ENCODE measurements at places on chromosomes 2 and 18. TPM values are rescaled to one million over a fixed set of nuclear protein-coding genes. Genes with fewer than 3 reads are reported as not detected.

CNTNAP5 gene
- total RNA-seq = not detected

GRCh38 chr2:6011921-6012320, 319.7 kb downstream of the SOX11 start:
- H3K27me3 ChIP-seq = no peaks in the 10 kb centered on the region
- H3K36me3 ChIP-seq = no peaks in the 10 kb centered on the region
- no peak for DNase-seq
- H3K4me1 ChIP-seq = no peaks in the 10 kb centered on the region
- H3K4me3 ChIP-seq = no peak overlapping the region

NAT8 gene
- not detected for total RNA-seq

DNA sequence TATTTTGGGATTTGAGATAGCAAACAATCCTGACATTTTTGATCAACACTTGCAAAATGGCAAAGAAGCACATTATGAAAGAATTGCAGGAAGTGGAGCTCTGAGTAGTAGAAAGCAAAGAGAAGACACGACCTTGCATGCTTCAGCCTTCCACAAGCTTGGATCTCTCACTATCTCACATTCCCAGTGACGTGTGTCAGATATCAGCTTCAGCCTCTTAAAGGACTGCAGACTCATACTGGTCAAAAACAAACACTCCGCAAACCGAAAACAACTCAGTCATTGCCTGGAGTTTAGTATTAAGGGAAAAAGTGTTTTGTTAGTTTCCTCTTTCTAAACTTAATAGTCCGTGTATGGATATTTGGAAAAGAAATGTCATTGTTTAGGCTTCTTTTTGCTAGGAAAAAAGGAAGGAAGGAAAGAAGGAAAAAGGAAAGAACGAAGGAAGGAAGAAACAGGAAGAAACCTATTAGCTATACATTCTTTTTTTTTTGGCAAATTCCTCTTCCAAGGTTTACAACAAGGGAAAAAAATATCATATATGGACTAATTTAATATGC, 32.6 kb upstream of the SLC40A1 start:
- no peak for DNase-seq
- H3K27me3 ChIP-seq = peaks cover 5% of the 10 kb centered on the region
- H3K27ac ChIP-seq = no peak overlapping the region
- H3K4me1 ChIP-seq = peaks cover 3% of the 10 kb centered on the region
- H3K36me3 ChIP-seq = no peaks in the 10 kb centered on the region

ZAP70 gene
- 234 TPM for total RNA-seq

NDUFV2 gene
- total RNA-seq = 329 TPM

DNA sequence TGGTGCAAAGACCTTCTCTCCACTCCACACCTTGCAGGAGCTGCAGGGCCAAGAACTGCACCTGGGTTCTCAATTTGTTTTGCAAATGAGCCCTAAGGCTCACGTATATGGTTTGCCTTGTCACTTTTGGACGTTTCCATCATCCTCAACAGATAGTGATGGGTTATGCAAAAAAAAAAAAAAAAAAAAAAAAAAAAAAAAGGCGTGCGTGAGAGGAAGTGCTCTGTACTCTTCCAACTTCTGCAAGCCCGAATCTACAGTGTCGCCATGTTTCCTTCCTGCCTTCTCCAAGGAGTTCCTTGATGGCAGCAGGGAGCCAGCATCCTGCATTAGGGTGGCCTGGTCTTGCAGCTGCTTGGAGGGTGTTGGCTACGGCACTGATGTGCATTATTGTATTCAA, 4.0 kb upstream of the INHBB start:
- H3K27ac ChIP-seq = no peak overlapping the region
- no peak overlapping the region for H3K4me3 ChIP-seq
- DNase-seq = no peak

DNA sequence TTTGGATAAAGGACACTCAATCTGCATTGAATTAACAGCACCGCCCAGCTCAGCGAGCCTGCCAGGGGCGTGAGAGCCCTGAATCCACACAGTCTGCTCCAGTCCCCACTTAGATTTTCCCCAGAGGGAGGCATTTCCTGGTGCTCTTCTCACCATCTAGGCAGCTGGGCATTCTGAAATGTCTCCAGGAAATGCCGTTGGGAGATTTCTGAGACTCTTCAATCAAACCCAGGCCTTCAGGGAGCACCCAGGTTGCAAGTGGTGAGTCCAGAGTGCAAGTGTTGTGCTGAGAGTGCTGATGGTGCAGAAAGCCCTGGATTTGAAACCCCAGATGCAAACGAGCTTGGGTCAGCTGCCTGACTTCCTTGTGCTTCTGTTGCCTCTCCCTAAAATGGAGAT, 23.4 kb upstream of the TMEM37 start:
- no peaks in the 10 kb centered on the region for H3K36me3 ChIP-seq
- no peak overlapping the region for H3K4me3 ChIP-seq
- H3K4me1 ChIP-seq = no peaks in the 10 kb centered on the region
- no peak for DNase-seq
- peaks cover 6% of the 10 kb centered on the region for H3K27me3 ChIP-seq

GRCh38 chr2:15750433-15750814, 158.8 kb downstream of the DDX1 start:
- H3K36me3 ChIP-seq = no peaks in the 10 kb centered on the region
- DNase-seq = no peak
- H3K27me3 ChIP-seq = peaks cover 1% of the 10 kb centered on the region
- H3K4me3 ChIP-seq = no peak overlapping the region
- no peak overlapping the region for H3K27ac ChIP-seq

DNA sequence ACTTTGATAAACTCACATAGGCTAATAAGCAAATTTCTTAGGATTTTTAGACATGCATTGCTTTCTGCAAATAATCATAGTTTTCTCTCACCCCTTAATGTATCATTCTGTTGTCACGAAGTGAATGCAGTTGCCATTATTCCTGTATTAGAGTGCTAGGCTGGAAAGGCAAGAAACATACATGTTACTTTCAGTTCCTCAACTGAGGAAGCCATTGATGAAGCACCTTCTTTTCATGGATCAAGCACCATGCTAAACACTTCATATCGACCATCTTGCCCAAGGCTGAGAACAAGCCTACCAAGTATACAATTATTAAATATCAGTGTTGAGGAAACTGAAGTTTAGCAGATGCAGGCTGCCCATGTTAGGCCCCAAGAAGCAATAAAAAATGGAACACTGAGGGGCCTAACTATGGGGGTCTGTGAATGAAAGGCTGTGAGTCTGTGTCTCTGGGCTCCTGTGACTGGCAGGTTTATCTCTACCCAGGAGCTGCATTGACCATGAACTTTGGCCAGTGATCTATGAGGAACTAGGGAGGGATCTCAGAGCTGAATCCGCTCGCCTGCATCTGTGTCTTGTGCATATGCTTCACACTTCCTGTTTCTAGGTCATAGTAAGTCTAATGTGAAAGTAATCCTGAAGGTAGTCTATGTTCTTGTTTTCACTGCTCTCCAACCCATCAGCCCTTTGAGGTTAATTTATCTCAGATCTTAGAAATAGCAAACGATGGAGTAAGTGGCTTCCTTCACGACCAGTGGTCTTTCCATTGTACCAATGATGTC, 16.0 kb upstream of the TSPYL6 start:
- no peak overlapping the region for H3K4me3 ChIP-seq
- peaks cover 5% of the 10 kb centered on the region for H3K4me1 ChIP-seq
- no peak overlapping the region for H3K27ac ChIP-seq
- H3K27me3 ChIP-seq = no peaks in the 10 kb centered on the region
- H3K36me3 ChIP-seq = no peaks in the 10 kb centered on the region
- DNase-seq = no peak

DNA sequence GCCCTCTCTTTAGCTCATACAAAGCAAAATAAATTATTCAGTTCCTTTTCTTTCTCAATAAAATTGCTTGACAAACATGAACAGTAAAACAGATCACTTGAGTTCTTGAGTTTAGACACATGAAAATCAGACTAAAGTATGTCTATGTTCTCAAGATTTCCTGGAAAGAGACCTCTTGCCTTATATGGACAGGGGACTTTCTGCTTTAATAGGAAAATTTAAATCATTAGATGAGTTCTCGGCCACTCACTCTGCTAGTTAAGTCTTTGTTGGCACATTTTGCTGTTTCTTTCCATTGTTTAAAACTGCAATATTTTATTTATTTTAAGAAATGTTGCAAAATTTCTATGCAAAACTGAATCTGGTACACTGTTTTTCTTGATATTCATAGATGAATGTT, 207.8 kb downstream of the RND3 start:
- H3K27me3 ChIP-seq = no peaks in the 10 kb centered on the region
- no peak overlapping the region for H3K27ac ChIP-seq
- no peaks in the 10 kb centered on the region for H3K4me1 ChIP-seq
- no peak for DNase-seq

DNA sequence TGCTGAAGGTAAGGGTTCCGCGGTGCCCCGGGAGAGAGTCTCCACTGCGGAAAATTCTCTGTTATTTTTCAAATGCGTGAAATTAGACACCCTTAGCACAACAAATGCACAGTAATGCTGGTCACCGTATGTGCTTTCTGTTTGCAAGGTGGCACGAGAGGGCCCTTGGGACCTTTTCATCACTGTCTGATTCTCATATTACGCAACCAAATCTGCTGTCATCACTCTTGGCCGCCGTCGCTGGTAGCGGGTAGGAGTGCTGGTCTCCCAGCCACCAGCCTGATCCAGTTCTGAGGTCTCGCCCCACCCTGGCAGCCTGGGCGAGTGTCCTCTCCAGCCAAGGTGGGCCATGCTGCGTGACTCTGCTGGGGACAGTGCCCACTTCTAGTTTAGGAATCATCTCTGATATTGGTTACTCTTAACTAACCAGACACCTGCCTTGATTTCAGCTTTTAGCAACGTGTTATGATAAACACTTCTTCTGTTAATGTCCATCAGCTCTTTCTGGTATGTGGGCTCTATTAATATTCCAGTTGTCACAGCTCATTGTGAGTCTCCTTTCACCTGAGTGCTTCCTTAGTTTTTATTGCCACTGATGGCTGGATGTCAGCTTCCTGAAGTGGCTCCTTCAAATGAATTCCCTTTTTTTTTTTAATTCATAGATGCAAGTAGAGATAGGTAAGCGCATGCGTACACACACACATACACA, 199.4 kb downstream of the GBX2 start:
- H3K27ac ChIP-seq = no peak overlapping the region
- peaks cover 8% of the 10 kb centered on the region for H3K27me3 ChIP-seq
- no peak overlapping the region for H3K4me3 ChIP-seq
- no peak for DNase-seq
- H3K36me3 ChIP-seq = no peaks in the 10 kb centered on the region
- H3K4me1 ChIP-seq = no peaks in the 10 kb centered on the region

- peaks cover under 1% of the 10 kb centered on the region for H3K27me3 ChIP-seq
- H3K27ac ChIP-seq = no peak overlapping the region
- DNase-seq = no peak
- peaks cover 20% of the 10 kb centered on the region for H3K4me1 ChIP-seq
These were observed 79.8 kb upstream of the RNF152 start for GRCh38 chr18:61972389-61973264.

- H3K4me3 ChIP-seq = no peak overlapping the region
- H3K27ac ChIP-seq = no peak overlapping the region
- no peaks in the 10 kb centered on the region for H3K4me1 ChIP-seq
These were observed 318.2 kb downstream of the CBLN2 start for GRCh38 chr18:72225958-72226357.

GRCh38 chr2:26979741-26980140, 9.3 kb downstream of the MAPRE3 start:
- peaks cover 29% of the 10 kb centered on the region for H3K27me3 ChIP-seq
- no peak for DNase-seq
- H3K4me3 ChIP-seq = no peak overlapping the region
- H3K36me3 ChIP-seq = no peaks in the 10 kb centered on the region
- H3K27ac ChIP-seq = no peak overlapping the region

- peaks cover 15% of the 10 kb centered on the region for H3K4me1 ChIP-seq
- DNase-seq = no peak
- no peaks in the 10 kb centered on the region for H3K36me3 ChIP-seq
- H3K4me3 ChIP-seq = no peak overlapping the region
- H3K27ac ChIP-seq = no peak overlapping the region
- no peaks in the 10 kb centered on the region for H3K27me3 ChIP-seq
These were observed 94.5 kb upstream of the UPP2 start for GRCh38 chr2:158006961-158007719.

- no peaks in the 10 kb centered on the region for H3K27me3 ChIP-seq
- no peak for DNase-seq
- no peaks in the 10 kb centered on the region for H3K36me3 ChIP-seq
- H3K4me3 ChIP-seq = no peak overlapping the region
- H3K4me1 ChIP-seq = no peaks in the 10 kb centered on the region
- H3K27ac ChIP-seq = no peak overlapping the region
These were observed 417.0 kb downstream of the ZNF521 start for GRCh38 chr18:24935008-24935407.

SGO2 gene
- 32.3 TPM for total RNA-seq

PARD6G gene
- total RNA-seq = 0.23 TPM

GRCh38 chr2:235876099-235876679, 292.0 kb downstream of the GBX2 start:
- no peak overlapping the region for H3K27ac ChIP-seq
- H3K4me1 ChIP-seq = no peaks in the 10 kb centered on the region
- H3K4me3 ChIP-seq = no peak overlapping the region

DNA sequence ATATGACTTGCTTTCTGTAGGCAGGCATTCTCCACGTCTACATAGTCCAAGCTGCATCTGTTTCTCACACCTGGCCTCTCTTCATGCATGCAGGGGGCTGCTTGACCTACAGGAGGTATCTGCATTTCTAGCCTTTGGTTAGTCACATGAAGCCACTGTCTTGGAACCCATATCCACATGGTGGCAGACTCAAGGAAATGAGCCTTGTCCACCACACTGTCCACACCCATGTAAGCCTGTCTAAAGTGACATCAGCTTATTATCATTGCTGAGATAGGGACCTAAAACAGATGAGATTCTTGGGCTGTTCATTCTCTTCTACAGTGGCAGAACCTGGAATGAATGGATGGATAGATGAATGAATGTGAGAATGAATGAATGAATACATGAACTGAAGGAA, 160.4 kb downstream of the DOCK10 start:
- H3K27ac ChIP-seq = no peak overlapping the region
- H3K36me3 ChIP-seq = peaks cover 89% of the 10 kb centered on the region
- peaks cover 32% of the 10 kb centered on the region for H3K4me1 ChIP-seq
- H3K4me3 ChIP-seq = no peak overlapping the region

ANKRD62 gene
- total RNA-seq = not detected

DNA sequence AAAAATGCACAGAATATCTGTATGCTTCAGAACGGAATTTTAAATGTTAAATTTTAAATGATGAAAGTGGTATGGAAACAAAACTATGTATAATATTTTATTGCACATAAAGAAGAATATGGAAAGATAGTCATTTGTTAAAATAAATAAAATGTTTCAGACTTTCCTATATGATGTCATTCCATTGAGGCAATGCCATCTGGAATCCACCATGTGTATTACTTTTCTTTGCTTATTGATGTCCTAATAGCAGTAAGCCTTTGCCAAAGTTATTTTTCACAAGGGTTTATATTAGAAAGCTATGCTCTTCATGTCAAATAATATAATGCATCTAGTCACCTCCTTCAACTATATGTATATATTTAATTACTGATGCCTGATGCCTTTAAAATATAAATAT, 601.6 kb upstream of the PKDCC start:
- no peaks in the 10 kb centered on the region for H3K4me1 ChIP-seq
- H3K36me3 ChIP-seq = no peaks in the 10 kb centered on the region
- no peak overlapping the region for H3K27ac ChIP-seq
- H3K27me3 ChIP-seq = no peaks in the 10 kb centered on the region
- DNase-seq = no peak
